CD4-positive, alpha-beta memory T cell (primary cell): ENCODE measurements at places on chromosomes 7 and 10.

DNA sequence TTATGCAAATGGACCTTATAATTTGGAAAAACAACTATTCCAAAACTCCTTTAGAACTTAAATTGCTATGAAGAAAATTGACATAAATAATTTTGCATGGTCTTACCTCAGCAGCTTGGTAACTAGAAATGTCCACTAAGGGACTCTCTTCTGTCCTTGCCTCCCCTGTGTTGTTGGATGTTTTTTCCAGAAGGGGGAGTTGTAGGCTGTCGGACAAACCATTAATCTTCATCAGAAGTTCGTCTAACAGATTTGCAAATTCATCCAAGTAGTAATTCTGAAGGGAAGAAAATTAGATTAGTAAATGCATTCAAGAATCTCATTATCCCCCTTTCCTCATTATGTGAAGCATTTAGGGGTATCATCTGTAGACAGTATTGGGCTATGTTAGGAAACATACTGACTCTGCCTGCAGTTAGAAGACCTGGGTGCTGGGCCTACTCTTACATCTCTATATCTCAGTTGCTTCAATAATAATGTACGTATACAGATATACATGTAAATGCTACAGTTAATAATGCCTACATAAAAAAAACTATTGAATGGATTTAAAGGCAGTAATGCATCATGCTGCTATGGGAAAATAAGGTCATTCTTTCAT lies 155.6 kb downstream of the PKD1L1 start:
- no peaks in the 10 kb centered on the region for H3K36me3 ChIP-seq
- DNase-seq: no peak
- H3K27me3 ChIP-seq: no peaks in the 10 kb centered on the region
- no peak overlapping the region for H3K27ac ChIP-seq
- no peak overlapping the region for H3K4me3 ChIP-seq
- no peaks in the 10 kb centered on the region for H3K4me1 ChIP-seq

DNA sequence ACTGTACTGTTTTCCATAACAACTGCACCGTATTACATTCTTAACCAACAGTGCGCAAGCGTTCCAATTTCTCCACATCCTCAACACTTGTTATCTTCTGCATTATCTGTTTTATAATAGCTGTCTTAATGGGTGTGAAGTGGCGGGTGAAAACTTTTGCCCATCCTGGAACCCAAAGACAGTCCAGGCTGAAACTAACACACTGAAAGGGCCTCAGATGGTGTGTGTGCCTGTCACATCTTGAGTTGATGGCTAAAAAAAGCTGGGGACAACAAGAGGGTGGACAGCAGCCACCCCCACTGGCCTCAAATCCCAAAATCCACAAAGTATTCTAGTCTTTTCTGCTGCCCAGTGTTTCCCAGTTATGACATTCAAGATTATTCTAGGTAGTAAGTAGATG lies 19.4 kb downstream of the OPALIN start:
- no peak for DNase-seq
- H3K4me3 ChIP-seq: no peak overlapping the region
- H3K27ac ChIP-seq: no peak overlapping the region
- no peaks in the 10 kb centered on the region for H3K36me3 ChIP-seq
- H3K4me1 ChIP-seq: no peaks in the 10 kb centered on the region

- no peak overlapping the region for H3K4me3 ChIP-seq
- peaks cover 8% of the 10 kb centered on the region for H3K4me1 ChIP-seq
- DNase-seq: no peak
- no peaks in the 10 kb centered on the region for H3K36me3 ChIP-seq
- H3K27ac ChIP-seq: no peak overlapping the region
Measured at GRCh38 chr10:43236176-43236850, 30.6 kb downstream of the RASGEF1A start.

DNA sequence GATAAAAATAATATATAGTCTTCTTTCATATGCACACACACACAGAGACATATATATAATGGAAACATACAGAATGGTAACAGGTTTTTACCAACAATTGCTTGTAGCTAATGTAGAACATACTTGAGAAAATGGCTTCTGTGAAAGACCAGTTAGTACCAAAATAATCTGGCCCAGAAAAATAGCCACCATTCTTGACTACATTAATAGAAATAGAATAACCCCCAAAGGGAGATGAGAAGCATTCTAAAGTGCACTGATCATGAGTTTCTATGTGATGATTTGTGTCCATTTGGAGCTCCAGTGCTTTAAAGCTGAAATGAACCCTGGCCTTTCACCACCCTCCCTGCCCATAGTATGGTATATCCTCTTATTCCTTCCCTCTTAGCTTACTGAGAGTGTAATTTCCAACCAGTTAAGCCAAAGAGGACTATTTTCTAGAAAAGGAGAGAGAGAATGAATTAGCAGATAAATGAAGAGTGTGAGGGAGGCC lies 22.9 kb upstream of the IFIT2 start:
- no peak overlapping the region for H3K4me3 ChIP-seq
- H3K27me3 ChIP-seq: no peaks in the 10 kb centered on the region
- H3K27ac ChIP-seq: no peak overlapping the region
- no peaks in the 10 kb centered on the region for H3K4me1 ChIP-seq

DNA sequence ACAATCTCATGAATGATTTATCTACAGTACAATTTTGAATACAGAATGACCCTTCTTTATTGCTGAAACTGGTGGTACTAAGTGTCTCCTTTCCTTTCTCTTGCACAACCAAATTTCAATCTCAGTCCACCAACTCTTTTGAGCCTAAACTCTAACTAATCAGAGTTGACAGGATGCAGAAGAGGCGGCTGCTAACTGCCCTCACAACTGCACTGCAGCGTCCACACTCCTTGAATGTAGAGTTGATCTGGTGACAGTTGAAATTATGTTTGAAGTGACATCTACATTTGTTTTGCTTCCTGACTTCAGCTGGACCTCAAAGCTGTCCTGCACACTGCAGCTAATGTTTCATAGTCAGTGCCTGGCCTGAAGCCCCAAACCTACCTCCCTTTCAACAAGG lies 139.6 kb downstream of the ZMYND11 start:
- no peak overlapping the region for H3K27ac ChIP-seq
- H3K36me3 ChIP-seq: no peaks in the 10 kb centered on the region
- no peak overlapping the region for H3K4me3 ChIP-seq
- H3K27me3 ChIP-seq: no peaks in the 10 kb centered on the region
- no peaks in the 10 kb centered on the region for H3K4me1 ChIP-seq

DNA sequence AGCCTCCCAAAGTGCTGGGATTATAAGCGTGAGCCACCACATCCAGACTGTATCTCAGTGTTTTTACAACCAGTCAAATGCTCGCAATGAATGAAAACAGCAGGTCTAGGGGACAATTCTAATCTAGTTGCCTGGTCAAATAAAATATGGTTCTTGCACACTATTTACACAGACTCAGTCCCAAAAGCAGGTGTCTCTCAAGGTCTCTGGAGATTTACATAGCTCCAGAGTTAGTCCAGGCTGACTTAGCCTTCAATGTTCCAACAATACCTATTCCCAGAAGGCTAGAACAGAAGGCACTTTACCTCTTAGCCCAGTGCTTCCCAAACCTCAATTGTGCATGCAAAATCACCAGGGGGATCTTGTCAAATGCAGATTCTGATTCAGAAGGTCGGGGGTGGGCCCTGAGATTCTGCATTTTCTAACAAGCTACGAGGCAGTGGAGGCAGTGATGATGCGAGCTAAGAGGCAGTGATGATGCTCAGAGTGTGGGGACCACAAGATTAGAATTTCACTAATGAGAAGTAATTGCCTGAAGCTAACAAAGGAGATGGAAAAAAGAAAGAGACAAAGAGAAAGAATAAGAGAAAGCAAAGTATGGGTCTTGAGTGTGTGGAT lies 6.4 kb downstream of the KIAA1549 start:
- no peaks in the 10 kb centered on the region for H3K36me3 ChIP-seq
- no peaks in the 10 kb centered on the region for H3K4me1 ChIP-seq
- no peak for DNase-seq

DNA sequence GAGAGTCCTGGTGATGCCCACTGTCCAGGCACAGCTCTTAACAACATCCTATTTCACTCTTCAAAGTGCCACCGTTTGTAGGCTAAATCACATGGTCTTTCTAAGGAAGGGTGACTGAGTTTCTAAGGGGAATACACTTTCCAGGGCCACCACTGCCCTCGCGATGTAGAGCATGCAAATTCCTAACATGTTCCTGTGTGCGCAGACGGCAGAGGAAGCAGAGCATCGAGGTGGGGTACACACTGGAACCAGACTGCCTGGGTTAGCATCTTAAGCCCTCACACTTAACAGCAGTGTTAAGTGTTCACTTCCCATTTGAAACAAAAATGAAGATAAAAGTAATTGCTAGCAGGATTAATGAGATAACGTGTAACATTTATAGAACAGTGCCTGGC lies 3.0 kb downstream of the VOPP1 start:
- peak overlapping the region; percentile 48 for H3K27ac ChIP-seq
- H3K4me1 ChIP-seq: peaks cover 80% of the 10 kb centered on the region
- H3K36me3 ChIP-seq: no peaks in the 10 kb centered on the region
- H3K27me3 ChIP-seq: no peaks in the 10 kb centered on the region
- no peak for DNase-seq

GRCh38 chr10:97708976-97709946 lies 4.3 kb upstream of the MARVELD1 start:
- no peak overlapping the region for H3K4me3 ChIP-seq
- no peak overlapping the region for H3K27ac ChIP-seq
- H3K4me1 ChIP-seq: peaks cover 6% of the 10 kb centered on the region
- H3K36me3 ChIP-seq: no peaks in the 10 kb centered on the region

DNA sequence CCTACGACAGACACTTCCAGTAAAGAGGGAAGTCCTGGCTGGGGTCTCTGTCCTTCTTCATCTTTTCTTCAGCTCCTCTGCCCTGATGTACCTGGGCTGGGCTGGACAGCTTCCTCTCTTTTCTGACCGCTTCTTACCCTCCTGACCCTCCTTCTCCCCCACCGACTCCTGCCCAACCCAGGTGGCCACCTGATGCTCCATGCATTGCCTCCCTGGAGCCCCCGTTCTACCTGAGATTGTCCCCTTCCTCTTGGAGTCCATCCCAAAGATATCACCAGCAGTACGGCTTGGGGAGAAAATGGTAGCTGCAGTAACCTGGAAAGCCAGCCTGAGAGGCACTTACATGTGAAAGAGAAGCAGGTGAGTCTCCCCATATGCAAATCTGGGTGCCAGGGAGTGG lies 566.3 kb downstream of the TCERG1L start:
- no peak overlapping the region for H3K27ac ChIP-seq
- H3K36me3 ChIP-seq: no peaks in the 10 kb centered on the region
- no peaks in the 10 kb centered on the region for H3K27me3 ChIP-seq
- no peak overlapping the region for H3K4me3 ChIP-seq

DNA sequence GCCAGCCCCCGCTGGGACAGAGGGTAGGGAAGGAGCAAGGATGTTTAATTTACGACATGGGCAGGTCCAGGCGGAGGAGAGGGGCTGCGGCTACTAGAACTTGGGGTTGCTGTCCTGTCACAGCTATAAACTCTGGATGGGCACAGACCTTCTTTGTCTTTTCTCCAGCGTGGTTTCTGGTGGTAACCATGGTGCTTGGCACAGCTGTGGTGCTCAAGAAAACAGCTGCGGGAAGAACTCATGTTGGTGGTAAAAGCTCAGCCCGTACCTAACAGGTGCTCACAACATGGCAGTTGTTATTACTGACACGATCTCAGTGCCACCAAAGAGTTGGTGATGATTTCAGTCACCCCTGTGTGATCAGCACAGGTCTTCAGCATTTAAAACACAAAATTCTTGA lies 13.8 kb downstream of the BAIAP2L1 start:
- no peaks in the 10 kb centered on the region for H3K36me3 ChIP-seq
- H3K27me3 ChIP-seq: no peaks in the 10 kb centered on the region
- H3K4me3 ChIP-seq: no peak overlapping the region
- no peaks in the 10 kb centered on the region for H3K4me1 ChIP-seq
- DNase-seq: no peak

- H3K4me3 ChIP-seq: no peak overlapping the region
- peak; percentile 52 for DNase-seq
Measured at GRCh38 chr10:73974309-73974946, 23.5 kb upstream of the VCL start.

- no peak overlapping the region for H3K27ac ChIP-seq
- DNase-seq: no peak
- H3K4me3 ChIP-seq: no peak overlapping the region
- no peaks in the 10 kb centered on the region for H3K27me3 ChIP-seq
- H3K36me3 ChIP-seq: no peaks in the 10 kb centered on the region
Measured at GRCh38 chr7:74002474-74003017, 25.4 kb upstream of the ELN start.

- peak overlapping the region; percentile 53 for H3K4me3 ChIP-seq
- no peaks in the 10 kb centered on the region for H3K36me3 ChIP-seq
- no peaks in the 10 kb centered on the region for H3K27me3 ChIP-seq
- peak; percentile 75 for DNase-seq
- peak overlapping the region; percentile 68 for H3K27ac ChIP-seq
Measured at GRCh38 chr7:30285536-30286284, 1.3 kb downstream of the ZNRF2 start.

DNA sequence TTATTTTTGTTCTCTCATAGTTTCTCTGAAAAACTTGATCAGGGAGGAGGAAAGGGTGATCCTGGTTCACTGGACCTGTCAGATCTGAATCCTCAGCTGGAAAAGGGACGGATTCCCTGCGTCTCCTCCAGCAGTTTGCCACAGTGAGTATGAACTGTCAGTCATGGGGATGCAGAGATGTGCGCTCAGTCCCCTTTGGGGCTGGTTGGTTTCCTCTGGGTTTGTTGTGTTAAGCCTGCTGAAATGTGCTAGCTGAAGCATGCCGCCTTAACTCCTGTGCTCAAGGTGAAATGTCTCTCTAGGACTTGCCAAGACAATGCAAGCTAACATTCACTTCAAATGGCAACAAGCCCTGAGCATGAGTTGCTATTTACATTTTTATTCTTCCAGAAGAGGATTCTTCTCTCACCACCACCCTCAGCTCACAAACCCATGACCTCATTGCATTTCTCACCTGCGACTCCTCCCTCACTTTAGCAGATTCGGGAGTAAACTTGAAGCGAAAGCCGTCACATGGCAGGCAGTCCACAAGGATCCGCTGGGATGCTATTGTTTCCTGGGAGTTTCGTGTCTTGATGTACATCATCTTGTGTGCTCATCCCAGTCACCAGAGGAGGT lies 192.9 kb upstream of the FZD8 start:
- H3K27me3 ChIP-seq: no peaks in the 10 kb centered on the region
- DNase-seq: no peak
- H3K36me3 ChIP-seq: no peaks in the 10 kb centered on the region
- no peak overlapping the region for H3K27ac ChIP-seq
